ENCODE measurements at places on chromosomes 3 and 15.

DNA sequence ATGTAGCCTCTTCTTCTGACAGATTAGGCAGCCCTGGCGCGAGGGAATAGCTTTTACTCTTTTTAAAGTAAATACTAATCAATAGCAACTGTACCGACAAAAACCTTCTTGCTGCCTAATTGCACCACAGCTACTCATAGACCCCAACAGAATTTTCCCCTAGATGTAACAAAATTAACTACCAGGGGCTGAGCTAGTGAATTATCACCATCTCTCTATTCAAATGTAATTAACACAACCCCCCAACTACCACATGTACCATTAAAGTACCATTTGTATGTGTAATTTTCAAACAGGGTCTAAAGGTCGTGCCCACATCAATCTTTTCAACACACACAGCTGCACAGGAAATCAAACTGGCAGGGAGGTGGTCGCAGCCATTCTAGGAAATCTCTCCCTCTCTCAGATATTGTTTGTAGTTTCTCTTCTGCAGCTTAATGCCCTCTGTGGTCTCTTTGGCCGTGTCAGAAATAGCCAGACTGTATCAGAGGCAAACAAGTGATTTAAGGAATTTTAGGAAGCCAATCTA lies 322.9 kb downstream of the RORA start:
- no peak for DNase-seq

DNA sequence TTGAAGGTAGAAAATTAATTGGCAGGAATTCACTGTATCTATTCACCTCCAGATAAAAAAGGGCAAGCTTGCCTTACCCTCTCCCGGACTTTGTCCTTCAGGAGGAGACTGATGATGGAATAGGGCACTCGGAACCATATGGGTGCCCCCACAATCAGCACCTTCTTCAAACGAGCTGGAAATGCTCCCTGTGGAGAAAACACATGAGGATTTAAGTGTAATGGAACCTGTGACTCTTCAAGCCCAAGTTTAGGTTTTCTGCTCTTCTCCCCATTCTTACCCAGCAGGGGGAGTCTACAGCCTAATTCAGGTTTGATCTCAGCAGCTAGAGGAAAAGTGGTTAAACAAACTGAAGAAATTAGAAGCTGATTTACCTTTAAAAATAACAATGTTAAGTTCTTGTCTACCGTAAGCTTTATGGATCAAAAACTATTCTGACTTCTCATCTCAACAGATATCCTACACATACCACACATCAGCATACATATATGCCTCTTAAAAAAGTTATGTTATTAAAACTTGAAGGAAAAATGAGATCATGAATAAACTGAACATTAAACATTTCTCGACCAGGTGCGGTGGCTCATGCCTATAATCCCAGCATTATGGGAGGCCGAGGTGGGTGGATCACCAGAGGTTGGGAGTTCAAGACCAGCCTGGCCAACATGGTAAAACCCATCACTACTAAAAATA lies 57.5 kb upstream of the SIN3A start:
- DNase-seq = no peak

DNA sequence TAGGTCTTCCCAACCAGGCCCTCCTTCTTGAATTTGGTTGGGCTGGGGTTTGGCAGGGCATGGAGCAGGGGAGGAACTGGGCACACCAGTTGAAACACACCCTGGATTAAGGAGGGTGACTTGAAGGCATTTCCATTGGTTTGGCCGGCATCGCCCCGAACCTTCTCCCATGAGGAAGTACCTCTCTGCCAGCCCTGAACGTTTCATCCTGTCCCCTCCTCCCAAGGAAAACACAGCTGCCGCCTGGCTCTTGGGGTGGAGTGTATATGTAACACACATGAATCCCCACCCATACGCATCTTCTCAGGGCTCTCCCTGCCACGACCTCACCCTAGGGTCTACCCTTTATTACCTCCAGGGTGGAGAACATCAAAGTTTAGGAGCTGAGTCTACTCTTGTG lies 14.6 kb downstream of the UBAP1L start:
- no peak for DNase-seq

DNA sequence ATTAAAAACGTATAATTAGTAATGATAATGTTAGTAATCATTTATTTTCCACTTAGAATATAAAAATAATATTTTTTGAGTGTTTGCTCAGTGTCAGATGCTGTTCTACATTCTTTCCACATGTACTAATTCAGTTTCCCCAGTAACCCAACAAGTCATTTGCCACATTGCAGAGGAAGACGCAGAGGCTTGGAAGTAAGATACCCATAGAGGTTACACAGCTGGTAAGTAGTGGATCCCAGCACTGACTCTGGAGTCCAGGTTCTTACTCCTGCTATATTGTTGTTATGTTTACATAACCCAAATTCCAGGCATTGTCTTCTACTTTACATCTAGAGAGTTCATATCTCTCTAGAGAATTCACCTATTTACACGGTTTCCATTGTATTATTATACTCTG lies 48.2 kb upstream of the MYO5C start:
- DNase-seq = no peak

DNA sequence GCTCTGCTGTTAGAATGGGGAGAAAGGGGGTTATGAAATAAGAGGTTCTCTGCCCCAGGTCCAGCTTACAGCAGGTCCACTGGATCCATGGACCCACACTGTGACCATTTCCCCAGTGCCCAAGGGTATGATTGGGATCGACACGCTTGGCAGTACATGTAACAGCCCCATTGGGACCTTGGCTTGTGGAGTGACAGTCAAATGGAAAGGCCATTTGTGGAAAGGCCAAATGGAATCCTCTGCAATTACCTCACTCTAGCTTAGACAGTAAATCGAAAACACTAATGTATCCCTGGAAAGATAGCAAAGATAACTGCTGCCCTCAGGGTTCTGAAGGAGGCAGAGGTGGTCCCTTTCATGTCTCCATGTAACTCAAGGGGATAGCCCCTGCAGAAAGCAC lies 109.1 kb downstream of the MINAR1 start:
- DNase-seq = no peak

DNA sequence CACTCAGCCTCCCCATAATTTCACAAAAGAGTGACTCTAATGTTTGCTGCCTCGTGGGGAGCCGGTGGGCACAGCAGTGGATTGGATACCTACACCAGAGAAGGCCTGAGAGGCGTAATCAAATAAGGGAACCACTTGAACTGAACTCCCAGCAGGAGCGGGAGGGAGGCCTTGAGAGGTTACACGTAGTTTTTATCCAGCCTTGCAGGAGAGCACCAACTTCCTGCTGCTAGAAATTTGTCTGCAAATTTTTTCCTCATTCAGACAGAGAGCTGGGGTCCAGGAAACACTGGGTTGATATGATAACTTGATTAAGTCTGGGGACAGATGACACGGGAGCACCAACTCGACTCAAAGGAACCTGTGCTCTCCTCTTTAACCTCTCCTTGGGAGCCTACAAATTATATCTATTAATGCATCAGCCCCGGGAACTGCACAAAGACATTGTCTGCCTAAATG lies 69.8 kb downstream of the HES1 start:
- DNase-seq = no peak

- DNase-seq = no peak
Observed at GRCh38 chr3:109023167-109023566, 69.5 kb upstream of the GUCA1C start.

DNA sequence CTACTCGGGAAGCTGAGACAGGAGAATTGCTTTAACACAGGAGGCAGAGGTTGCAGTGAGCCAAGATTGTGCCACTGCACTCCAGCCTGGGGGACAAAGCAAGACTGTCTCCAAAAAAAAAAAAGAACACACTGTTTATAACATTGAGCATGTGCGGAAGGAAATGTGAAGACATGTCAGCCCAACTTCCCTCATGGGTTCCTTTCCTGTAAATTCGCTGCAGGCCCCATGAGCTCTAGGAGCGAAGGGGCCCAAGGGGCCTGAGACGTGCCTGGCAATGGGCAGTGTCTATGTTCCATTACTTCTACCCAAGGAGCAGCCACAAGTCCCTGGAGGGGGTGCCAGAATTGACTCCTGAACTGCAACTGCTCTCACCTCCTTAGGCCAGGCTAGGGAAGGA lies 3.2 kb downstream of the PFKFB4 start:
- DNase-seq = no peak

DNA sequence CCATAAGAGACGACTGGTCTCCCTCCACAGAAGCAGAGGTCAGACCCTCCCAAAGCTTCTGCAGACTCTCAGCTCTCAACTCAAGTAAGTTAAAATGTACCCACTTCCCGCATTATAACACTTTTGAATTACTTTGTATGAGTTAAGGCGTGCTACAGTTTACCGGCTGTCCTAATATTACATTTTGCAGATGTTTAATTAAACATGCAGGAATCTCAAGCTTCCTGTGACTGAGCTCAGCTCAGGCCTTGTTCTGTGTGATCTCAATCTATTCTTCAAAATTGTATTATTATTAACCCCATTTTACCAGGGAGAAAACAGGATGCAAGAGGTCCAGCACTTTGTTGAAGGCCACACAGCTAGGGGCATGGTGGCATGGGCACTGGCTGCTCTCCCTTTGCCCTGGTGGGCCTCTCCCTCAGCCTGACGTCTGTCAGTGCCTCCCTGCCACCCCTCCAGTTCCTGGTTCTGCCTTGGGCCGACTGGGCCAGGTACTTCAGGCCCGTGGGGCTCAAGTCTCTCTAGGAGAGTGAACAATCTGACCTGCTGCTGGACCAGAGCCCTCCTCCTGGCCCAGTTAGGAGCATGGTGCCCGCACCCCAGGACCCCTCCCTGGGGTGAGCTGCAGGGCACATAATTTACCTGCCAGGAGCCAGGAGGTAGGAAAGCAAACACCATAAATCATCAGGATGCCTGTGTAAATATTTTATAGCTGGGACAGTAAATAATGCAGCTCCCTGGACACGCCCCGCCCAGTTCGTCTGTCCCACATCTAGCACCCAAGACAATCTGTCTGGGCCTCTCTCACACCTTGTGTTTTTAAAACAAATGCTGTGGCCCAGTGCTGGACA lies 14.9 kb upstream of the RFT1 start:
- DNase-seq = no peak

DNA sequence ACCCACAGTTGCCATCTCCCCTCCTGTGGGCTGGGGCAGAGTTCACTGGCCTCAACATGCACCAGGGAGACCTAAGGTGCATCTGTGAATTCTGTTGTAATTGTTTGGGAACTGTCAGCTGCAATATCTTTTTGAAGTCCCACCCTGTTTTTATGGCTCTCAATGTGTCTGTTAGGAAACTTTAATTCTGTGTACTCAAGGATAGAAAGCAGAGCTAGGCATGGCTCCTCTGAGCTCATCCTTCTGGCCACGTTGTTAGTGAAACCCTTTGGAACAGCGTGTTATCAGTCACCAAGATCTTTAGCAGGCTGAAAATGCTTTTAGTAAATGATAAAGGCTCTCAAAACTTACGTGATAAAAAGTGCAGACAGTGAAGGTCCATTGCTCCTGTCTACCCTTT lies 33.6 kb upstream of the MTMR10 start:
- no peak for DNase-seq

- no peak for DNase-seq
Observed at GRCh38 chr3:40923143-40923542, 276.2 kb upstream of the CTNNB1 start.

GRCh38 chr15:48693484-48693883 lies 48.0 kb upstream of the FBN1 start:
- no peak for DNase-seq

GRCh38 chr15:36778531-36778930 lies 199.1 kb downstream of the CDIN1 start:
- DNase-seq = no peak

DNA sequence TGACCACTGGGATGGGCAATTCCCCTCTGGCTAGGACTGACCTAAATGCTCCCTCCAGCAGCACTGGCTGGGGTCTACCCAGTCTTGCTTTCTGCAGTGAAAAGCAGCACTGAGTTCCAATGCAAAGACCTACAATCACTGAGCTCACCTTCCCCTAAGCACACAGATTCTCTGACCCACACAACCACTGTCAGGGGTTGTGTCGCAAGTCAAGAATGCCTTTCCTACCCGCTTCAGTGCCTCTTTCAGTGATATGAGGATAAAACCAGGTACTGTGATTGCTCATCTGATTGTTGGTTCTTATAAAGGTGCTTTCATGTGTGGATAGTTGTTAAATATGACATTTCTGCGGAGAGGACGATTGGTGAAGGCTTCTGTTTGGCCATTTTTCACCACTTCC lies 345.6 kb downstream of the GAP43 start:
- no peak for DNase-seq

DNA sequence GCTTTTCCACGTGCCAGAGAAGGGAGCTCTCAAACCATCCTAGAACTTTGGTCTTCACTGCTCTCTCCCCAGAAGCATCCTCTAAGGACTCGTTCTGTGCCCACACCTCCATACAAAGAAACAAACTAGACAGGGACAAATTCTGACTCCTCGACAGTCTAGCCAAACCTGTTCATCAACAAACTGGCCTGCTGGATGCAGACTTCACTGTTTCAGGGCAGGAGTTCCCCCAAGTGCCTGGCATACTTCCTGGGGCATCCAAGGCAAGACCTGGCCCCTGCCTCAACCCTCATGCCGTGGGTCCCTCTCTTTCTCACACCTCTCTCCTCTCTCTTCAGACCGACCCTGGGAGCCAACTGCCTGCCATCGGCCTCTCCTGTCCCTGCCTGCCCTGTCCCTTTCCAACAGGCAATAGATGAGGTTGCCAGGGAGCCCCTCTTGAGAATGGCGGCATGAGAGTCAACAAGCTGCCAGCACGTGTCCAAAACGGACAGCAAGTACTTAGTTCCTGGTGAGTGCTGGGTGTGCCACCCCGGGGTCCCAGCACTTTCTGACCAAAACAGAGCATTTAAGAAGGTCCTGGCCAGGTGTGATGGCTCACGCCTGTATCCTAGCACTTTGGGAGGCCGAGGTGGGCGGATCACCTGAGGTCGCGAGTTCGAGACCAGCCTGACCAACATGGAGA lies 79.1 kb upstream of the HES1 start:
- DNase-seq = no peak

- DNase-seq = peak; percentile 56
Observed at GRCh38 chr15:88894819-88895767, at the start of gene HAPLN3. HAPLN3 (minus strand) TSS chr15:88895544; CDS start chr15:88887298, 8,246 bp downstream.

DNA sequence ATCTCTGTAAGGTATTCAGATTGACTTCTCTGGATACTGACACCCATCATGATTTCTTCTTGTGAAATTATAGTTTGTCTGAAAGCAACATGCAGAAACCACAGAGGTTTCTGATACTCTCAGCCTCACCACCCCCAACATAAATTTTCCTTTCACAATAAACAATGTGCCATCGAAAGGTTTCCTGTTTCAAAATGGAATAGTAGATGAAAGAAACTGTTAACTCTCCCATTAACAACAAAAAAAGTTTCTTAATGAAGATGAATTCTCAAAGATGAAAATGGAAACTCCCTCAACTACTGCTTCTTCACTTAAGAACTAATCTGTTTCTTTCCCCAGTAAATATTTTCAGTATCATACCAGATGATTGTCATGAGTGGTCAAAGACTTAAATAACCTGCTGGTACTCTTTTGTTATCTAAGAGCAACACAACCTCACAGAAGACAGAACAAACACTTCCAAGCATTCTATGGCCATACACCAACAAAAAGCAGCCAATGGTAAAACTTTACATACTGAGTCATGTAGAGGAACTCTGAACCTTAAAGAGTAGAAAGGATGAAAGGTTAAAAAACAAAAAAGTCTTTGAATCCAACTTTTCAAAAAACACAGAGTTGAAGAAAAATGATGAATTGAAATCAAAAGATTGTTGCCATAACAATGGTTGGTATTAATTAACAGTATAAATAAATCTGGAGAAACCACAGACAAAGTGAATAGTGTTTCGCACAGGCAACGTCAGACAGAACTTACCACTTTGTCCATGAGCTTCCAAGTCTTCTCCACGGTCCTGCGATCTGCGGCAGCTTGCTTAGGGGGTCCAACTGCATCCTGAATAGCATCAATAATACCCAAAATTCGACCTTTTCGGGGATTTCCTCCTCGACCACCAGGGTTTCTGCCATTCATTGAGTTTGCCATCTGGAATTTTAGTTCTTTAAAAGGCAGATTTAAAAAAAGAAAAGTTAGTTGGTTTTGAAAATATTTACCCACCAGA lies 1.9 kb downstream of the CBLB start:
- no peak for DNase-seq

Data from left cardiac atrium (tissue), 4 donors.